ENCODE measurements at places on chromosomes 7 and 10.
A peak's percentile ranks its signal among the peaks of the same experiment; 100 is the strongest.

- DNase-seq, result no peak
Measured at GRCh38 chr10:131573707-131574106, 262.2 kb upstream of the TCERG1L start.

DNA sequence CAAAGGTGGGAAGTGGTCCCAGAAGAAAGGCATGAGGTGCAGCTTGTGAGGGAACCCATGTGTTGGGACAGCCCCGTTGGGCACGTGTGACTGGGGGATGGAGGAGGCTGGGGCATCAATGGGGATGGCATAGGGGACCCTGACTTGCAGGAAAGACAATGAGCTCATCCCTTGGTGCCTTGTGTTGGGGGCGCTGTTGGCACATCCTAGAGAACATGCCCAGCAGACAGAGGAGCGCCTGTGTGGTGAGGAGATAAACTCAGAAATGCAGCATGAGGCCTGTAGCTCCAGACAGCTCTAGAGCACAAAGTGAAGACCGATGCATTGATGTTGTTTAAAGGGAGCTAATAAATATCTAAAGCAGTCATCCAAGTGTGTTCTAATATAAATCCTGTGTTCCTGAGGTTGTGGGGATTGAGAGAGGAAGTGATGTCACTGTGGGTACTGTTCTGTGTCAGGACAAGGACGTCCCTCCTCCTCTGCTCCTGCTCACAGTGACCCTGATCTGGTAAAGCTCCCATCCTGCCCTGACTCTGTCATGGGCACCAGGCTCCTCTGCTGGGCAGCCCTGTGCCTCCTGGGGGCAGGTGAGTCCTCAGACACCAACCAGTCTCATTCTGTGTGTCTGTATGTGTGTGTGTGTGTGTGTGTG lies 126.1 kb upstream of the PRSS58 start:
- DNase-seq, result peak; percentile 48

DNA sequence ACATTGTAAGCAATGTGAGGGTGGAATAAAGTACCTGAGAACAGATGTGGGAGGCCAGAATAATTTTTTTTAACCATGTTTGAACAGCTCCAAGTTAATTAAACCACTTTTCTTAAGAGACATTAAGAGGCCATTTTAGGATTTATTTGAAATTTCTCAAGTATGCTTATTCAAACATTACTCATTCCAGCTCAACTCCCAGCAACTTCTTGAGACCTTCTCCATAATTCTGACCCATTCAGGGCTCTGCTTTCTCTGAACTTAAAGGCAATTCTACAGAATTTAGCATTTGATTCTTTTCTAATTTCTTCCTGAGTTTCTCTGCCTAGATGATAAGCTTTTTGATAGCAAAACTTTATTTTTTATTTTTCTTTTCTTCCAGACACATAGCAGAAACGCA lies 314.5 kb downstream of the CAMK1D start:
- no peak for DNase-seq

GRCh38 chr10:133274751-133275683 lies 1.7 kb downstream of the ADAM8 start:
- DNase-seq, result no peak

- no peak for DNase-seq
Measured at GRCh38 chr10:110553905-110554304, 13.6 kb upstream of the SMC3 start.

DNA sequence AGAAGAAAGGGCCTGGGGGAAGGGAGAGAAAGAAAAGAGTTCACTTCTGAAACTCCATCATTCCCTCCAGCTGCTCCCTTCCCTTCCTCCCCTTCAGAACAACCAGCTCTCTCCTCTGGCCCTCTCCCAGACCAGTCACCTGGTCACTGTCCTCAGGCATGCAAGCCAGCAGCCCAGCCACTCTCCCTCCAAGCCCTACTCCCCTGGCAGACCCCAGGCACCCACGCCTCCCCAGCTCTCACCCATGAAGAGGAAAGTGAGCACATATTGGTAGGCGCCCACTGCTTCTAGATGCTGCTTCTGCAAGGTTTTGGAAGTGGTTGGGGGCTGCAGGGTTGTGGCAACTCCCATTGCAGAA lies 353 bp downstream of the MOGAT3 start:
- no peak for DNase-seq

DNA sequence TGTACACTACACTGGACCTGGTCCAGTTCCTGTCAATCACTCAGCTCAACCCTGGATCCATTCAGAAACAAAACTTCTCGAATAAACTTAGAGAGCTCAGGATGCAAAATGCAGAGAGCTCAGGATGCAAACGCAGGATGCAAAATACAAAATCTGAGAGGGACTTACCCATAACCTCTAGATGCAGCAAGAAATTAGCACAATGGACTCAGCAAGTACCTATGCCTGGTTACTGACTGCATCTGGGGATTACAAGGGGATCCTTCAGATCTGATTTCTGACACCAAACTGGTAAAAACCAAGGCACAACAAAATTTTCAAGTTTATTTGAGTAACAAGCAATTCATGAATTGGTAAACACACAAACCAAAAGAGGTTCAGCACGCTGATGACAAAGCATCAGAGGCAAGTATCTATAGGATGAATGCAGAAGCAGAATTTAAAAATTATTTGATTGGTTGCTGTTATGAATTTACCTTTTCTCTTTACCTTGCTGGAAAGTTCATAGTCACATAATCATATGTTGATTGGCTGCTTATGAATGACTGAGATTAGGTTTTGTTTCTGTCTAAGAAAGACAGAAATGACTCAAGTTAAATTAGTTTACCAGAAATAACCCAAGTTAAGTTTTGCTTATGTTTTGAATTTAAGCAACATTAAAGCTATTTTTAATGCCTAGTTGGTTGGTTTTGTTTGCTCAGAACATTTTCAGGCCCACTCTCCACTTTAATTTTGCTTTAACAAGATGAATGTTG lies 11.4 kb downstream of the GIMAP6 start:
- no peak for DNase-seq

GRCh38 chr10:66719483-66719882 lies 206.4 kb upstream of the LRRTM3 start:
- no peak for DNase-seq

GRCh38 chr7:26949319-26949718 lies 84.9 kb upstream of the SKAP2 start:
- no peak for DNase-seq

- DNase-seq, result no peak
Measured at GRCh38 chr7:24883622-24884013, 96.4 kb downstream of the OSBPL3 start.

- no peak for DNase-seq
Measured at GRCh38 chr10:126504761-126505112, 116.5 kb upstream of the ADAM12 start.

- DNase-seq, result no peak
Measured at GRCh38 chr10:124509880-124510632, 48.4 kb downstream of the LHPP start.

- DNase-seq, result no peak
Measured at GRCh38 chr10:5404208-5405041, at the start of gene TUBAL3. Gene TUBAL3 (minus strand): TSS chr10:5404828. CDS start chr10:5404792, 36 bp downstream.

- DNase-seq, result no peak
Measured at GRCh38 chr7:102469351-102469971, 4.7 kb downstream of the LRWD1 start.

DNA sequence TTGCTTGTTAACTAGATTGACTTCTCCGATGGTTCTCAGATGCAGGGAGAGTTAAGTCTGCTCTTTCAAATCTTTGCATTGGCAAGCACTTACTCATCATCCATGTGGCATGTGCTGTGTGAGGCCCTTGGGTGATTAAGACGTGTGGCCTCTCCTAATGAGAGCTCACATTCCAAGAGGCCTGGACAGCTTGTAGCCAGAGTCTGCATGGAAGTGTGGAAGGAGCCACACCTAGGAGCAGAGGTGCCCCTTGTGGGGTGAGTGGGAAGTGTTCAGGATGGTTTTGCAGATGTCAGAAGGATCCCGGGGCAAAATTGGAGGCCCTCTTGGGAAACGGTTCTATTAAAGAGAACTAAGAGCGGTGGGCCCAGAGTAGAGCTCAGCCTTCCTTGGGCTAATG lies 225.9 kb downstream of the PAXIP1 start:
- no peak for DNase-seq

GRCh38 chr7:80151274-80151665 lies 16.6 kb downstream of the GNAI1 start:
- no peak for DNase-seq

DNA sequence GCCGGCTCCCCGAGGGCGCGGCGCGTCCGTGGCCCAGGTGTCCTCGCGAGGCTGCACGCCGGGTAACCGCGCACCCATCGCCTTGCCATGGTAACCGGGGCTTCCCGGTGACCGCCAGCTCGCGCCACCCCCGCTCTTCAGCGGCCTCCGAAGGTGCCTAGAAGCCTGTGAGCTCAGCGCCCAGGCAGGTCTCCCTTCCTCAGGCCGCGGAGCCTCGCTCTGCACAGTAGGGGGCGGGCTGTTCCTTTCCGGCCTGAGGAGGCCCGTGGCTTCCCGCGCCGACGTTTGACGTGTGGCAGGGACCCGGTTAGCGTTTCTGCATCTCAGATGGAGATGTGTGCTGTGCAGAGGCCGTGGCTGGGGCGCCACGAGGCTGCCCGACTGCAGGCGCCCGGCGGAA lies 117.1 kb downstream of the DYNC2I1 start:
- DNase-seq, result no peak

DNA sequence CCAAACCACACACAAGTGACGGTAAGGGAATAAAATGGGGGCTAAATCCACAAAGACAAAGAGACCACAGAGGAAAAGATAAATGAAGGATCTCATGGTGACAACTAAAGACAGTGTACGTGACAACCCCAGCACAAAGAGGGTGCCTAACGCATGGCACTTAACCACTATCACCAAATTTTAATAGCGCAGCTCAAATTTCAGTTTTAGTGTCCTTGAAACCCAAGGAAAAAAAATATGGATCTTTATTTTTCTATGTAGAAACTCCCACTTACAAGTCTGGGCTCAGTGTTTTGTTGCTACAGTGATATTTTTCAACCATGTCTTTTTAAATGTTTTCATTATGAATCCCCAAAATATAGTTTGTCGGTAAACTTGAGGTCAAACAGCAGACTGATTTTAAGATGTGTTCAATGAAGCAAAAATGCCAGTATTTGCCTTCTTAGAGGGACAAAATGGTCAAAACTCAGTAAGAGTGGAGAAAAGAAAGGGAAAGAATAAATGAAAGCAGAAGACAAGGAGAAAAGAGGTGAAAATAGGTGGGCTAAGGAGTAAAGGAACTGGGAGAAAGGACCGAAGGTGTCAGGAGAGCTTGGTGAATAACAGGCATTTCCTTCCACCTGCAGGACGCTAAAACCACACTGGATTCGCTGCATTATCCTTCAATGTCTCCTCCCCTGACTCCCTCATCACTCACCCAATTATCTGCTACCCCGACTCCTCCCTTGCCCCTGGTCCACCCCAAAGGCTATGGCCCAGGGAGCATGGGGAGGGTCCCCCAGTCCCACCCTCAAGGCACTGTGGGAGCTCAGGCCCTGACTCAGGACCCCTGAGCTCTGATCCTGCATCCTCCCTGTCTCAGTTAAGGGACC lies 3.5 kb downstream of the ASB13 start:
- DNase-seq, result no peak

DNA sequence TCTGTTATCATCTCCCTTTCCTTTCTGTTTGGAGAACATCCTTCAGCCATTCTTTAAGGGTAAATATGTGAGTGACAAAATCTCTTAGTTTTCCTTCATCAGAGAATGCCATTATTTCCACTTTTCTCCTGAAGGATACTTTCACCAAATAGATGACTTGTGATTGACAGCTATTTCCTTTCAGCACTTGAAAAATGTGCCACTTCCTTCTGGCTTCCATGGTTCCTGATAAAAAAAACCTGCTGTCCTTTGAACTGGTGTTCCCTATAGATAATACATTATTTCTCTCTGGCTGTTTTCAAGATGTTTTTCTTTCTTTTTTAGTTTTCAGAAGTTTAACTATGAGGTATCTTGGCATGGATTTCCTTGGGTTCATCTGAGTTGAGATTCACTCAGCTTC lies 79.7 kb downstream of the TBXAS1 start:
- no peak for DNase-seq

- no peak for DNase-seq
Measured at GRCh38 chr10:61063034-61063433, 119.0 kb upstream of the RHOBTB1 start.

DNA sequence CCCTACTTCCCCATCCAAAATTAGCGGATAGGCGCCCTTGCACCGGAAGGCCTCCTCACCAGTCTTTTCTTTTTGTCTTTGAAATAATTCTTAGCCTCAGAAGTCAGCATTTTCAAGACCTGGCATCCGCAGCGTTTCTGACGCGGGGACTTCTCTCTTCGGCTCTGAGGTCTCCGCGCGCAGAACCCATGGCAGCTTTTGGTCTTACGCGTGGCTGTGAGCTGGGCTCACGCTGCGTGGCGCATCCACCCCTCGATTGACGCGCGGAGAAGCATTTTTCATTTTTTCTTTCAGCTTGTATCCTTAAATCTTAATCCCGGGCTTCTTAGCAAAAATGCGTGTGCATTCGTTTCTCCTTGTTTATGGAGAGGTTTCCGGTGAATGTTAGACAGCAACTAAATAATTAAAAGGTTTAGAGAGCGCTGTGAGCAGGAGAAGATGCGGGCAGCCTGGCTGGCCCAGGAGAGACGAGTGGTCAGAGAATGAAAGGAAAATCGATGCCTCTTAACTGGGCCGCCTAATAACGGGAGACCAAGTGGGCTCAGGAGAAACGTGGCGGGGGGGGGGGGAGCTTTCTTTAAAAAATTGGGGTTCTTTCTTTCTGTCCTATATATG lies 2.0 kb upstream of the GATA3 start:
- no peak for DNase-seq

- DNase-seq, result no peak
Measured at GRCh38 chr10:120982507-120982906, 131.3 kb downstream of the WDR11 start.

GRCh38 chr10:70142555-70142954 lies 3.9 kb downstream of the TYSND1 start:
- DNase-seq, result no peak

DNA sequence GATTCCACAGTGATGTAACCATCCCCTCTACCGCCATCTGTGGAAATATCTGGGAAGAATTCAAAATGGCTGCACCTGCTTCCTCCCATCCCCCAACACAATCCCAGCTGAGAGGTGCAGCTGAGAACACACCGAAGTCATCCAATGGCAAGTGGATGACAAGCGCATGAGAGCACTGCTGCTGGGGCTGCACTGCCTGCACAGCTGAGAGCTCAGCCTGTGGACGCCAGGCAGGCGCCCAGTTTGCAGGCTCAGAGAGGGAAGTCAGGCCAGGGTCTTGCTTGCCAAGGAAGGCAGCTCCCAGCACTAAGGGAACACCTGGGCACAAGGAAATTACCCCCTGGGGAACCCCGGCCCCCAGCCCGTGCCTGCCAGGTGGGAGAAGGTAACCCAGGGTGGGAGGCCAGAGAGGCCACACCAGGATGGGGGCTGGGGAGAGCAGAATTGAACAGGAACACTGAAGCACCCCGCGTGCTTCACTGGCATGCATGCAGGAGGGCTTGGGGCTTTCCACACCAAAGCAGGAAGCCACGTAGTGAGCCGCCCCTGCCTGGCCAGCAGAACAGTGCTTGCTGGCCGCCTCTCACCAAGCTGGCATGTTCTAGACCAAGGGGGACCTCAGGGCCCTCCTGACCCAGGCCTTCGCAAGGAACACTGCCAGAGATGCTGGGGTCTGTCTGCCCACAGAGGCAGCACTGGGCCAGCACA lies 46.2 kb downstream of the FAM53B start:
- no peak for DNase-seq
